ENCODE measurements at places on chromosomes 7 and 10.
A peak's percentile ranks its signal among the peaks of the same experiment; 100 is the strongest.

DNA sequence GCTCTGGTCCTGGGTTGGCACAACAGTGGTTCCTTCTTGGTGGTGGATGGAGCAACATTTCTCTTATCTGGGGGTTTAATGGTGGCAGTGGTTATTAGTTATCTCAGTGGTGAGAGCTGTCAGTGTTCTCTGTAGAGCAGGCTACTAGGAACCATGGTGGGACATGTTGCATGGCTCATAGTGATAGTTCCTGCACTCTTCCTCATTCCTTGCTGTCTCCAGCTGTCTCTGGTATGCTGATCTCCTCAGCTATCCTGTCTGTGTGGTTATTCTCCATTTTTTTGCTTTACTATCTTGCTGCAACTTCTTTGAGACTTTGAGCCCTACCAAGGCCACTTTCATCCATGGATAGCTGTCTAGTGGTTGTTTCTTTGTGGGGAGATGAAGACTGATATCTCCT is 44.0 kb downstream of the CCDC7 start:
- no peak for DNase-seq
- no peaks in the 10 kb centered on the region for H3K4me1 ChIP-seq
- H3K27me3 ChIP-seq, result no peaks in the 10 kb centered on the region
- no peak overlapping the region for H3K4me3 ChIP-seq

DNA sequence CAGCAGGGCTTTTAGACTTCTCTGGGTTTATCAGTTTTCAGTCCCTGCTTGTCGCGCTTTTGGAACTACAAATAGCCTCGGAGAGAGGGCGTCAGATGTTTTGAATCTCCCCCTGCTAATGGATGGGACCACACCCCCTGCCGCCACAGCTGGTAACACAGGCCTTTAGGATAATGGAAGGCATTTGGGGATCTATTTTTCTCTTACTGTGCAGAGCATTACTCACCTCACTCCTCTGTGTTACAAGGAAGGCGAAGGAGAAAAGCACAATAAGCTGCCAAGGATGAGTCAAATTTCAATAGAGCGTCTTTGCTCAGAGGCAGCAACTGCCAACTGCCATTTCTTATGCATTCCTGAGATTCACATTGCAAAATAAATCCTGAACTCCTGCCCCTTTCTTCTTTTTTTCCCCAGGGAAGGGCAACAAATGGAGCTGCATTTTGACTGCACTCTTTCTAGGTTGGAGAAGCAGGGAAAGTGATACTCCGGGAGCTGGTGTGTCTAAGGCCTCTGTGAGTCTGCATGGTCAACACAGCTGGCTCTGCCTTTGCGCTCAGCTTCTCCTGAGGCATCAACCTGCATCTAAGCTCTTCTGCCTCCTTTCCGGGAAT is 31.5 kb upstream of the SMNDC1 start:
- no peak overlapping the region for H3K4me3 ChIP-seq
- H3K36me3 ChIP-seq, result no peaks in the 10 kb centered on the region
- no peak overlapping the region for H3K27ac ChIP-seq
- no peaks in the 10 kb centered on the region for H3K4me1 ChIP-seq
- no peak for DNase-seq

- H3K4me3 ChIP-seq, result no peak overlapping the region
- no peak for DNase-seq
- H3K4me1 ChIP-seq, result peaks cover 29% of the 10 kb centered on the region
- H3K27me3 ChIP-seq, result no peaks in the 10 kb centered on the region
- H3K27ac ChIP-seq, result peak overlapping the region; percentile 55
- H3K36me3 ChIP-seq, result no peaks in the 10 kb centered on the region
Observed at GRCh38 chr10:12579954-12580858, 230.9 kb downstream of the CAMK1D start.

- no peak for DNase-seq
- no peaks in the 10 kb centered on the region for H3K36me3 ChIP-seq
- no peak overlapping the region for H3K27ac ChIP-seq
- H3K27me3 ChIP-seq, result no peaks in the 10 kb centered on the region
- H3K4me3 ChIP-seq, result no peak overlapping the region
Observed at GRCh38 chr10:114881417-114881816, 56.6 kb upstream of the TRUB1 start.

DNA sequence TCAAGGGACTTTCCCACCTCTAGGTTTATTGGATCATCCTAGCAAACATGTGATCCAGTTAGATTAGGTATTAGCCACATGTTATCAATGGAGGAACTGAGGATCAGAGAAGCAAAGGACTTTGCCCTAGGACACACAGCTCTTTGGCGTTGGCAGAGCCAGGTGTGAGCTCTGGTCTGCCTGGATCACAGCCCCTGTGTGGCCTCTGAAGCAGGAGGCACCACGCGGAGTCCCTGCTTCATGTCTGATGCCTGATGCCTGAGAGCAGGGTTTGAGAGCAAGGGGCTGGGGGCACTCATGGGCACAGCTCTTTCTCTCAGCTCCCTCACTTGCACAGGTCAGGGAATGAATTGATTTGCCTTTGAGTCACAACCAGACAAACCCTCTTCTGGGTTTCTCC is 64.7 kb upstream of the CTBP2 start:
- no peaks in the 10 kb centered on the region for H3K4me1 ChIP-seq
- H3K4me3 ChIP-seq, result no peak overlapping the region
- no peak overlapping the region for H3K27ac ChIP-seq
- no peaks in the 10 kb centered on the region for H3K27me3 ChIP-seq
- H3K36me3 ChIP-seq, result no peaks in the 10 kb centered on the region

DNA sequence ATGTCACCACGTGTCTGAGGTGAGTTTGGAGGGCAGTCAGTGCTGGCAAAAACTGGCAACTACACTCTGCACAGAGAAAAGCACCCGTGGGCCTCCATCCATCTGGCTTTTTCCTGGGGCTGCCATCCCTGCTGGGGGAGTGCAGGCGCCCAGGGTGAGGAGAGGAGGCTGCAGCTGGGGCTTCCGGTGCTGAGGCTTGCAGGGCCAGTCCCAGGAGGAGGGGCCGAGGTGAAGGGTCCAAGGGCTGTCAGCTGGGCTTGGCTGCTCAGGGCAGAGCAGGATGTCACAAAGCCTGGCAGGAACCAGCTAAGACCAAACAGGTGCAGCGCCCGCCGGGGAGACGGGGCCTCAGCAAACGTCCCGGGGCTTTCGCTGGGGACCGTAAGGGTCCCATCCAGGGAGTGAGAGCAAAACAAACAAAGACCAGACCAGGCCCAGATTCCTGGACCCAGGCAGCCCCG is 77.2 kb downstream of the CFAP46 start:
- H3K4me3 ChIP-seq, result no peak overlapping the region
- peak; percentile 40 for DNase-seq
- no peaks in the 10 kb centered on the region for H3K27me3 ChIP-seq
- no peak overlapping the region for H3K27ac ChIP-seq

DNA sequence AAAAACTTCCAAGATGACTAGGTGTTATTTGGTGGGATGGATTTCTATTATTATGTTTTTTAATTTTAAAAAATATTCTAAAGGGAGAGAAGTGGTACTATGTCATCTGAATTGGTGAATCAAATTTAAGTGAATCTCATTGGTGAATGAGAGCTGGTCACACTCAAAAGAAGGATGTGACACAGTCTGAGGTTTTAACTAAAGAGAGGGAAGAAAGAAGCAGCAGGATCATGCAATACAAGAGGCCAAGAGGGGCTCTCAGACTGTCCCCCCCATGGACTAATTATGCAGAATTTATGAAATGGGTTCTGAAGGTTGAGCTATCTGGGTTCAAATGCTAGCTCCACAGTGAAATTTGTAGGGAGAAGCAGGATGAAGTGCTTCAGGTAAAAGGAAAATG is 16.2 kb downstream of the MACC1 start:
- H3K36me3 ChIP-seq, result no peaks in the 10 kb centered on the region
- H3K4me3 ChIP-seq, result no peak overlapping the region

GRCh38 chr10:26890956-26891355 is 30.2 kb upstream of the ABI1 start:
- peak; percentile 50 for DNase-seq
- H3K27me3 ChIP-seq, result no peaks in the 10 kb centered on the region
- H3K4me3 ChIP-seq, result no peak overlapping the region
- no peaks in the 10 kb centered on the region for H3K36me3 ChIP-seq
- H3K27ac ChIP-seq, result no peak overlapping the region
